GM06990 (cell line): ENCODE measurements at places on chromosomes 16 and 17.

- no peak for DNase-seq
Measured at GRCh38 chr17:65790241-65790640, 228.8 kb upstream of the AXIN2 start.

DNA sequence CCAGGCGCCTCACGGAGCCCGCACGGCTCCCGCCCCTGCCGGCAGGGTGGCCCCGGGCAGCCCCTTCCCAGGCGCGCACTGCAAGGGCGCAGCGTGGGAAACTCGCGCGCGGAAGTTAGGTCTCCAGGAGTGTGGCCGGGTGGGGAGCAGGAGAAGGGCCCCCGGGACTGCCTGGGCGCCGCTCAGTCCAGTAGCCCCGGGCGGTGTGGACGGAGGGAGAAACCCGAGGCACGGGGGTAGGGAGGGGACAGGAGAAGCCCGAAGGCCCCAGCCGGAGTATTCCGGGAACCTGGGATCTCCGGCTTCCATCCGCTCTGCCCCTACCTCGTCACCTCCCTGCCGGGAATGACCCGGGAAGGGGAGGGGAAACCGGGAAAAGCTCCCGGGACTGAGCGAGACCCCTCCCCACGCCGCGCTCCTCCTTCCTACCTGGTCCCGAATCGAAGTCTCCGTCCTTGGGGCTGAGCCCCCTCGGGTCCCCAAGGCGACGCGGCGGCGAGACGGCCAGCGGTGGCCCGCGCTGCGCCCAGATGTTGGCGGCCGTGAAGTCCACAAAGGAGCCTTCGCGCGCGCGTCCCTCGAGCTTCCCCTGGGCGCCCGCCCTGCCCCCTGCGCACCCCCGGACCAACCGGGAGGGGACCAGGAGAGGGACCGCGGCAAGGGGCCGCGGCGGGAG is 418 bp downstream of the SOCS3 start:
- DNase-seq, result no peak

- no peak for DNase-seq
Measured at GRCh38 chr16:88855736-88856121, 1.0 kb downstream of the GALNS start.

- no peak for DNase-seq
Measured at GRCh38 chr16:82995924-82996441, 369.2 kb downstream of the CDH13 start.

GRCh38 chr16:77480681-77481315 is 46.0 kb upstream of the ADAMTS18 start:
- DNase-seq, result no peak

DNA sequence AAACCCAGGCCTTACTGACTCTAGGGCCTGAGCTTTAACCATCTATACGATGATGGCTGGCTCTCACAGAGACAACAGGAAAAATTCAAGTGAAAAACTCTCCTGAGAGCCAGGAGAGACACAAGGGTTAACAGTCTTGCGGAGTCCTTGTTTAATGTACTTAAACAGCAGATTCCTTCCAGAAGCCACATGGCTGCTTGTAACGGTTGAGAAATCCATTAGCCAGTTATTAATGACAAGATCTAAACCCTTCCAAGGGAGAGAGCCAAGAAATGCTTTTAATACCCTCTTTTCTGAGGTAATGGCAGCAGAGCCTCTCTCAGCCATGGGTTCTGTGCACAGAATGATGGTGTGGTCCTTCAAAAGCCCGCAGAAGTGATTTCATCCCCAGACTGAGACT is 5.2 kb upstream of the ALDOA start:
- DNase-seq, result no peak

GRCh38 chr17:7560172-7561027 is 1.3 kb upstream of the SENP3 start:
- DNase-seq, result peak; percentile 58

DNA sequence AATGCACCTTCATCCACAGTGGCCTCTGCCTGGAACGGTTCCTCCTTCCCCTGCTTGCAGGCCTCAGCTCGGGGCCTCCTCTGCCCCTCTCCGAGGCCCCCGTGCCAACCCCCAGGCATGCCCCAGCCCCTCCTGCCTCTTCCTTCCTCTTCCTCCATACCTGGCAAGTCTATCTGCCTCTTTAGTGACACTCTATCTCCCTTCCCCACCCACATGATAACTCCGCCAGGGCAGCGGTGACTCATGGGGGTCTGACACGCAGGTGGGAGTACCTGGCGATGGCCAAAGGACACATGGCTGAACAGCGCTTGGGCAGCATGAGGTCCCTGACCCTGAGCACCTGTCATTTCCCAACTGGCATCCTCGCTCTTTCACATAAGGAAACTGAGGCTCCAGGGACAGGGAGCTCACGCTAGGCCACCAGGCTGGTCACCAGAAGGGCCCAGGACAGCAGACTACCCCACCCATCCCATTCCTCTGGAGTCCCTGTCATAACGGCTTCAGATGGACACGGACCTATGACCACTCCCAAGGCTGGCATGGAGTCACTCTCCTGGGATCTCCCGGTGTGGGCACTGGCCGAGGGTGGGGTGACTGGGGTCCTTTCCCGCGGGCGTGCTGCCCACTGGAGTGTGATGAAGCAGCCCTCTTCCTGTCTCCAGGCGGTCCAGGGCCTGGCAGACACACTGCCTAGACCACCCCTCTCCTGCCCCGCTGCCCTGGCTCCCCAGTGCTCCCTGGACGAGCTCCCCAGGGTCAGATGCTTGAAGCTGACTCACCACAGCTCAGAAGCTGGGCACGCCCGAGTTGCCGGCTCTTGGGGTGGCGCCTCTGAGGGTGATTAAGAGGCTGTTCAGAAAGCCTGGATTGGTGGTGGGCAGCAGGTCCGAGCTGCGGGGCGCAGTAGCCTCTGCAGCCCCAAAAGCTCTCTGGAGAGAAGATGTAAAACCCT is 100.6 kb downstream of the ENGASE start:
- no peak for DNase-seq

DNA sequence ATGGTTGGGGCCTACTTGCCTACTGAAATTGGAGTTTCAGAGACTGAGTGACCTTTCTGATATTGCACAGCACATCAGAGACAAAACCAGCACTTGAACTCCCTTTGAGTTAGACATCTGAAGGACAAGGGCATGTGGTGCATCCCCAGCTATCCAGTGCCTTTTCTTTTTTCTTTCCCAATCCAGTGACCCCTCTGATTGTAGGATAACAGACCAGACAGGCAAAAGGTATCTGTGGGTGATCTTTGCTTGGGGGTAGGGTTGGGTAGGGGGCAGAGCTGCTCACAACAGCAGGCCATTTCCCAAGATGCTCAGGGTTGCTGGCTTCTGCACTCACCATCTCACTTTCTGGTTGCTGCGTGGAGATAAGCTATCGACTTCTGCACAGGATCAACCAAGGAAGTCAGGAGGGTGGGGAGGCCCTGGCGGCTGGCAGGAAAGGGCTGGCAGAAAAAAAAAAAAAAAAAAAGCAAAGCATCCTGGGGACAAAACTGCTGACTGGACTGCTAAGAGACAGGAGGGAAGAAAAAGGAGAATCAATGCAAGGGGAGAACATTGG is 42.2 kb downstream of the HOXB1 start:
- DNase-seq, result no peak

- DNase-seq, result no peak
Measured at GRCh38 chr16:84362471-84362941, 5.8 kb upstream of the ATP2C2 start.

- DNase-seq, result no peak
Measured at GRCh38 chr17:77996256-77996655, 37.8 kb downstream of the TNRC6C start.
